KBM-7 (cell line): ENCODE measurements at places on chromosomes 13 and 19.

DNA sequence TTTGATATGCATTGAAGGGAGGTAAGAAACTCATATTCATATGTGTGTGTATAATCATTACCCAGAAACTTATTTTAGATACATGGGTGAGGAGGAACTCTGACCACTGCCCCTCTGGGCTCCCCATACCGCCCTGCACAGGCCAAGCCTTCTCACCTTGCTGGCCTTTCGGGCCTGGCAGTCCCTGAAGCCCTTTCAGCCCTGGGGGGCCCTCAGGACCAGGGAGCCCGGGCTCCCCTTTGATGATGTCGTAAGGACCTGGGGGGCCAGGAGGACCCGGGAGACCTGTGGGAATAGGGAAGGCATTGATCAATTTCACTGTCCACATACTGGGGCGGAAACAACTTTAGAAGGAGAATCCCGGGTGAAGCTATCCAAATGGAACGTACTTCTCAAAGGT, 142.3 kb downstream of the COL4A1 start:
- no peak for DNase-seq

DNA sequence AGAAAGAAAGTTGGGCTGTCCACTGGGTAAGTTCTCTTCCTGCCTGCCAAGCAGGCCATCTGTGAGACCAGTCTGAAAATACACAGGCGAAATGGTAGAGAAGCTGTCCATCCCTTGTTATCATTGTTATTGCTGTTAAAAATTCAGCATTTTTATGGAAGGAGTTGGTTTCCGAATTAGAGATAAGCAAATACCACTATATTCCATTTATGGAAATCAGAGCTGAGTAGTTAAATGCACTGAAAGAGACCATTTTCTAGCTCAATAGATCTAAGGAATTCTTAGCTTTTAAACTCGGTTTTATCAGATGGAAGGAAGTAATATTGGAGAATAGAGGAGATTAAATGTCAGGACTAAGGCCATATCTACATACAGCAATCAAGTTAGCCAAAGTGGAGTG, 40.7 kb downstream of the MZT1 start:
- DNase-seq: no peak

DNA sequence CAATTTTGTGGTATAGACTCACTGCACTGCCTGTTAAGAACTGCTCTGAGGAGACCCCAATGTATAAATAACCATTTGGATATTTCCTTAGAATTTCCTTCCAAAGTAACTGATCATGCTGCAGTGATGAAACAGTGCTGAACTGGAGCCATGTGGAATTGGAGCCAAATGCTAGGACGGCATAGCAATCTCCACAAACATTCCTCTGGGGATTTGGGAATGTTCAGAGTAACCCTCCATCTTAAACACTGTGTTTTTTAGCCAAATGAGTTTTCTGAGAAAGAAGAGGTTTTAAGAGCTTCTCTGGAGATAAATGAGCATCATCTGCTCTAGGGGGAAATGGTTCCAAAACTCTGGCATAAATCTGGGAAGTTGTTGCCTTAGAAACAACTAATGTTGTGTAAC, 98.2 kb downstream of the OLFM4 start:
- DNase-seq: no peak

GRCh38 chr19:31391518-31391917, 42.3 kb upstream of the TSHZ3 start:
- DNase-seq: no peak

- no peak for DNase-seq
Observed at GRCh38 chr13:91097269-91097668, 250.2 kb upstream of the MIR17HG start.

- DNase-seq: no peak
Observed at GRCh38 chr19:46383846-46384245, 29.5 kb downstream of the CCDC8 start.

- no peak for DNase-seq
Observed at GRCh38 chr19:38695317-38695683, 47.9 kb downstream of the ACTN4 start.

DNA sequence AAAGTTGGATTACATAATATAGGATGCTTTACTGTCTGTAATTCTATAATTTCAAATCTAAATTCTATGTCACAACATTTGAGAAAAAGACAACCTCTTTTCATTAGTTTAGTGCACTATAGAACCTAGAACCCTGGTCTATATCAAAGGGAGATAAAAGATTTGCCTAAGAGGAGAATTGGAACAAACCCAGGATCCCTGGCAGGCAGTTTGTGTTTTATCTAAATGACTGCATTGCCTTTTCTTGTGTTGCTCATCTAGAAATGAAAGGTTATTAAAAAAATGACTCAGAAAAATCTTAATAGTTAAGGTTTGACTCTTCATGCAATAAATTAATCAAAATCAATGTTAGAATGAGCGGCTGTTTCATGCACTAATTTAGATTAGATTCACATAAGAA, 96.7 kb downstream of the PCDH9 start:
- no peak for DNase-seq

GRCh38 chr19:4109626-4109945, 14.3 kb downstream of the MAP2K2 start:
- no peak for DNase-seq

DNA sequence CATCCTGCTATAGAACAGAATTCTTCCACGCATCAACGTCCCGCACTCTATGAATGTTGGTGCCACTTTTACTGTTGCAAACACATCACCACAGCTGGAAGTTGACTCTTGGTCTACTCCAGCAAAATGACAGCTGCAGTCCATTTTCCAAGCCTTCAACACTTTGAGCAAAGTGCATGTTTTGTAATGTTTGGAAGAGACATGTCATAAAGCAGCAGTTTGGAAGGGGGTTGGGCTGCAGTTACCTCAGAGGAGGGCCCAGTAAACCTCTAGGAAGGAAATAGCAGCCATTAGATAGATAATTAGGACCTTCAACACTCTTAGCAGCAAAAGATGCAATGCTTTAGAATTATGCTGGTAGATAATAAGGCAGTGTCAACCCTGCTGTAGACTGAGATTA, 323.6 kb downstream of the TDRD3 start:
- no peak for DNase-seq

- peak; percentile 93 for DNase-seq
Observed at GRCh38 chr13:114110091-114110829, 22.2 kb downstream of the RASA3 start.

- no peak for DNase-seq
Observed at GRCh38 chr19:46886546-46887239, 25.9 kb downstream of the ARHGAP35 start.

- no peak for DNase-seq
Observed at GRCh38 chr13:101218484-101218883, 197.8 kb downstream of the NALCN start.

DNA sequence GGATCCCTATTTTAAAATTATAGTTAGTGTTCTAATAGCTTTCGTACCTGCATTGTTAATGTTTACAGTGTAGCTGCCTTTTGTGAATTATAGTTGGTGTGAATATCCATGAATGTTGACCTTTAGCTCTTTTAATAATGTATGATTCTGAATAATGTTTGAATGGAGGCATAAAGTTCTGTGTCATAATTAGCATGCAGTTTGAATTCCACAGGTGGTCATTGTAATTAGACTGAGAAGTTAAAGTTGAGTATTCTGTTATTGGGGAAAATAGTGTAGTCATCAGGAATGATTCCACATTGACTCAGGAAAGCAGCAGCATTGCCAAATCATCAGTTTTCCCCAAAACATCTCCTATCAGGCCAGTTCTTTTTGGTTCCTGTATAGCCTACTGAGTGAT, 12.1 kb downstream of the GPR18 start:
- no peak for DNase-seq

GRCh38 chr19:6568010-6568526, 22.9 kb downstream of the CD70 start:
- no peak for DNase-seq

DNA sequence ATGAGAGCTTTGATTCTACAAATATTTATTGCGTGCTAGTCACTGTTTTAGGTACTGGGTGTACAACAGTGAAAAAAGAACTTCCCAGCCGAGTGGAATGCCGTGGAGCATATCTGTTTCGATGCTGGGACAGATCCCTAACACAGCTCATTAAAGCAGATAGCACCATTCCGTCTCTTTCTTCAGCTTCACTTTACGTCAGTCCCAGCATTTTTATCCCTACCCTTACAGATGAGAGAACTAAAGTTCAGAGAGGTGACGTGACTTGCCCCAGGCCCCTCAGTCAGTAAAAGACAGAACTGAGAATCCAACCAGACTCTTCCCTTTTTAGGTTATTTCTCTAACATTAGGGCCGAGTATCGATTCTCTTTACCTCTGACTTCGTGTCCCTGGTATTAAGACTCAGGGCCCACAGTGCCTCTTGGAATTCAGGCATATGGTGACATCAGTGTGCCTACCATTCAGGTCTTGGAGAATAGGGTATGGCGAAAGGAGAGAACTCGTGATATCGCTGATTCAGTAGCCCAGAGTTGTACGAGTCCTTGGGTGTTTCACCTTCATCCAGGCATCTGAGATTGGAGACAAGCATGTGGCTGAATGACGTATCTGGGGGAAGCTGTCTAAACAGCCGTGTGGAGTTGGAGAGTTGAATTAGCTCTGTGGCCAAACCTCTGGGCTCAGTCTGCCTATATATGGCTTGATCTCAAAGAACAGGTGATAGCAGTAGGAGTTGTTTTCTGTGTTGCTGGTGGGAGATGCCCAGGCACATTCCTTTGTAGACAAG, 27.1 kb downstream of the ACTN4 start:
- DNase-seq: no peak

DNA sequence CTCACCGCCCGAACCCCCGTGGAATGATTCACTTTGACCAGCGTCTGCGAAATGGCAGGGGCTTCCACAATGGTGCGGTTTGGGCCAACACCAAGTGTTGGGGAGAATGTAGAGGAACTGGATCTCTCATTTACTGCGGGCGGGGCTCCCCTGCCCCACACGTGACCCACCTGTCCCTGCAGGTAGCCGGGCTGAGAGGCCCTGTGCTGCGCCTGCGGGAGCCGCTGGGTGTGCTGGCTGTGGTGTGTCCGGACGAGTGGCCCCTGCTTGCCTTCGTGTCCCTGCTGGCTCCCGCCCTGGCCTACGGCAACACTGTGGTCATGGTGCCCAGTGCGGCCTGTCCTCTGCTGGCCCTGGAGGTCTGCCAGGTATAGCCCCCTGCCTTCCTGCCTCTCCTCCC, 5.8 kb upstream of the FLT3LG start:
- no peak for DNase-seq

DNA sequence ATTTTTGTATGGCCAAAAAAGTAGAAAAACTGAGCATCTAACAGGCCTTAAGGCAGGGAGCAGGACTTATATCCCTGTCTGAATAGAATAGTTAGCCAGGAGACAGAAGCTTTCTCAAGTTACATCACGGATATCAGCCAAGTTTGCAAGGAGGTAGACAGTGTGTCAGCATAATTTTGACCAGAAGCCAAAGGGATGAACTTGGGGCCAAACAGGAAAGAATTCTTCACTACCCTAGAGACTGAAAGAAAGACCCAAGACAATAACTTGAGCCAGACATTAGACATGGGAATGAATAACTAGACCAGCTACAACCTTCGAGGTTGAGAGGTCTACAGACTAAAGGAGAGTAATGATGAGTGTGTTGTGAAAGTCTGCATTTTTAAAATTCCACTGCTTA, 48.1 kb upstream of the PCDH9 start:
- DNase-seq: no peak

- peak; percentile 85 for DNase-seq
Observed at GRCh38 chr19:51514866-51515481, 13.4 kb upstream of the SIGLEC12 start.

GRCh38 chr13:73365252-73365651, 306.4 kb downstream of the KLF5 start:
- DNase-seq: no peak

DNA sequence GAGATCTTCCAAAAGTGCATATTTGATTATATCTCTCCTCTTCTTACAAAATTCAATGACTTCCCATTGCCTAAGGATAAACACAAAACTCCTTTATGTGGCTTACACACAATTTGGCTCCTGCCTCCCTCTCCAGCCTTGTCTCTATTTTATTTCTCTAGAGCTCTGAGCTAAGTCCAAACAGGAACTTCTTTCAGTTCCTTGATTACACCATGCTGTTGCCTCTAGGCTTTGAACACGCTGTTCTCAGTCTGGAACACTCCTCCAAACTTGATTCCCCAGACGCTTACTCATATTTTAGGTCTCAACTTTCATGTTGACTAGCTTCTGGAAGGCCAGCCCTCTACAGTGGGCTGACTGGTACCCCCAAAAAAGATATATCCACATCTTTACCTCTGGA, 258.5 kb downstream of the COG6 start:
- no peak for DNase-seq

DNA sequence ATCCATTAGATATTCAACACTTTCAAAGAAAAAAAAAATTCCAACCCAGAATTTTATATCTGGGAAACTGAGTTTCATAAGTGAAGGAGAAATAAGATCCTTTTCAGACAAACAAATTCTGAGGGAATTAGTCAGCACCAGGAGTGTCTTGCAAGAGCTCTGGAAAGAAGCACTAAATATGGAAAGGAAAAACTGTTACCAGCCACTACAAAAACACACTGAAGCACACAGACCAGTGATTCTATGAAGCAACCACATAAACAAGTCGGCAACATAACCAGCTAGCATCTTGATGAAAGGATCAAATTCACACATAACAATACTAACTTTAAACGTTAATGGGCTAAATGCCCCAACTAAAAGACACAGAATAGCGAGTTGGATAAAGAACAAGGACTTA, 368.4 kb upstream of the MIR17HG start:
- no peak for DNase-seq

GRCh38 chr13:43315522-43315921, 292.1 kb downstream of the DNAJC15 start:
- no peak for DNase-seq

DNA sequence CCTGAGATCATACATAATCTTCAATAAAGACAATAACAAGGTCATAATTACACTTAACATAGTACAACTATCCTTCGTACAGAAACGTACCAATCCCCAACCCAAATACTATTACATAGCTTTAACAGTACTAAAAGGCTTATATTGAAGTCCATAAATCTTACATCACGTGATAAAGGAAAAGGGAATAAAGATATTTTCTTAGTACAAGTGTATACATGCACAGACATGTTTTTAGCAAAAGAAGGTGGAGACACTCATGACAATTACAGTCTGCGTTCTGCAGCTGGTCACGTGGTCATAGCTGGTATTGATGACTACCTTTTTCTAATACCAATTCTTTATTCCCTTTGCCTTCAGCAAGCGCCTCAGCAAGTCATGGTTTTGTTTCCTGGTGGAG, 464.5 kb upstream of the SLITRK5 start:
- no peak for DNase-seq

- DNase-seq: no peak
Observed at GRCh38 chr13:20408181-20408580, 117.5 kb downstream of the CRYL1 start.

GRCh38 chr13:76210262-76210661, 574.1 kb downstream of the LMO7 start:
- DNase-seq: no peak

DNA sequence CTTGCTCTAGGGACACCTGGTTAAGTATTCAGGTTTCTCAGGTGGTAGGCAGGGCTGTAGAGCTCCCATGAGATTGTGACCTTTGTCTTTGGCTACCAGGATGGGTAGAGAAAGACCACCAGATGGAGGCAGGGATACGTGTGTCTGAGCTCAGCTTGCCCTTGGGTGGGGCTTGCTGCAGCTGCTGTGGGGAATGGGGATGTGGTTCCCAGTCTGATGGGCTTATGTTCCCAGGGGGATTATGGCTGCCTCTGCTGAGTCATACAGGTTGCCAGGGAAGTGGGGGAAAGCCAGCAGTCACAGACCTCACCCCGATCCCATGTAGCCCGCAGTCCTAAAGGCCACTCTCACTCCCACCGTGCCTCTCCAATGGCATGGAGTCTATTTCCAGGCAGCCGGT, 659.9 kb upstream of the KLF12 start:
- no peak for DNase-seq
